CD4-positive, alpha-beta T cell (primary cell): ENCODE measurements at places on chromosomes 3 and 15.

DNA sequence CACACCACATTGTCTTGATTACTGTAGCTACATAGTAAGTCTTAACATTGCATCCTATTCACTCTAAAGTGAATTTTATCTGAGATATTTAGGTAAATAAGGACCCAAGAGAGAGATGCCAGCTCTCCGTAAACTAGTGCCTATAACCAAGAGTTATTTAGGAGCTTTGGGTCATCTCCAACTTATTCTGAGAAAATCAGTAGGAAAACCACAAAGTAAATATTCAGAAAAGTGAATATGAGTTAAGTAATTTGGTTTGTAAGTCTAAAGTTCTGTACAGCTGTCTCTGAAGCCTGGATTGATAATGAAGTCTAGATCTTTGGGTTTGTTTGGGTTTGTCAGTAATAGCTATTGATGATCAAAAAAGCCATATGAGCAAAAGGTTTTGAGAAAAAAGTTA lies 120.0 kb downstream of the FNDC3B start:
- no peak overlapping the region for H3K4me3 ChIP-seq
- H3K27me3 ChIP-seq = no peaks in the 10 kb centered on the region
- DNase-seq = no peak
- no peak overlapping the region for H3K27ac ChIP-seq
- H3K36me3 ChIP-seq = no peaks in the 10 kb centered on the region

- H3K4me1 ChIP-seq = no peaks in the 10 kb centered on the region
- H3K4me3 ChIP-seq = no peak overlapping the region
- no peak overlapping the region for H3K27ac ChIP-seq
- H3K27me3 ChIP-seq = no peaks in the 10 kb centered on the region
- DNase-seq = no peak
Observed at GRCh38 chr3:30141178-30141581, 465.2 kb upstream of the TGFBR2 start.

DNA sequence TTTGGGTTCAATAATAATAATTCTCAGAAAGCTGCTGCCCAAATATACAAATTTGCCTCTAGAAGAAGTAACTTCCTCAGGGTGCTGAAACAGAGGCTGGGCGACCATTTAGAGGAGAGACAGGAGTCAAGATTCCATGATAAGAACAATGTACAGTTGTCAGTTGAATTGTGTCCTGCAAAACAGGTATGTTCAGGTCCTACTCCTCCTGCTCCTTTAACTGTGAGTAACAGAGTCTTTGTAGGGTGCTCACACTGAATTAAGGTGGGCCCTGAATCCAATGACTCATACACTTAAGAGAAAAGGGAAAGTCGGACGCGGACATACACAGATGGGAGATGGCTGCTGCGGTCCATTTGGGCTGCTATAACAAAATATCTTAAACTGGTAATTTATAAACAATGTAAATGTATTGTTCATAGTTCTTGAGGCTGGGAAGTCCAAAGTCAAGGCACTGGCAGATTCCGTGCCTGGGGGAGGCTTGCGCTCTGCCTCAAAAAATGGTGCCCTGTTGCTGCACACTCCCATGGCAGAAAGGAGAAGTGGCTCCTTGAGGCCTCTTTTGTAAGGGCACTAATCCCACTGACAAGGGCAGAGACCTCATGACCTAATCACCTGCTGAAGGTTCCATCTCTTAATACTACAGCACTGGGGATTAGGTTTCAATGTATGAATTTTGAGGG lies 55.1 kb downstream of the MB21D2 start:
- no peak overlapping the region for H3K27ac ChIP-seq
- H3K4me1 ChIP-seq = no peaks in the 10 kb centered on the region
- H3K4me3 ChIP-seq = no peak overlapping the region
- no peaks in the 10 kb centered on the region for H3K36me3 ChIP-seq
- DNase-seq = no peak
- H3K27me3 ChIP-seq = no peaks in the 10 kb centered on the region

- no peaks in the 10 kb centered on the region for H3K4me1 ChIP-seq
- no peaks in the 10 kb centered on the region for H3K27me3 ChIP-seq
- no peak for DNase-seq
- H3K27ac ChIP-seq = no peak overlapping the region
Observed at GRCh38 chr3:22443571-22444233, 692.7 kb upstream of the ZNF385D start.

DNA sequence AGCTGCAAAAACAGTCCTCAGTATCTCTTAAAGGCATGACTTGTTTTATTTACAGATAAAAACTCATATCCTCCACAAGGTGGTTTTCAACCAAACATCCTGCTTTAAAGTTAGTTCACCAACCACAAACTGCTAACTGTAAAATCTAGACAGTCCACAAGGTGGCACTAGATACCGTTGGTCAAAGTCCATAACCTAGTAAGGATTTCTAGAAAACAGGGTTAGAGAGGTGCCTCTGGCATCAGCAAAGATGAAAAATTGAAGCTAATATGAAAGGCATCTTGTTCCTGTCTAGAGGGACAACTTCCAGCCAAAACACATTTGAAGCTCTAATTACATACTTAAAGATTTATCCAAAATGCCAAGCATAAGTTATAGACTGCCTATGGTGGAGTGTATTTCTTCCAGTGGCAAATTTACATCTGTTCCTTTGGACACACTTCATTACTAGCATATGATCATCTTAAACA lies 56.0 kb downstream of the ZMAT3 start:
- H3K4me3 ChIP-seq = no peak overlapping the region
- peaks cover 4% of the 10 kb centered on the region for H3K4me1 ChIP-seq
- DNase-seq = peak; percentile 58
- H3K36me3 ChIP-seq = no peaks in the 10 kb centered on the region

DNA sequence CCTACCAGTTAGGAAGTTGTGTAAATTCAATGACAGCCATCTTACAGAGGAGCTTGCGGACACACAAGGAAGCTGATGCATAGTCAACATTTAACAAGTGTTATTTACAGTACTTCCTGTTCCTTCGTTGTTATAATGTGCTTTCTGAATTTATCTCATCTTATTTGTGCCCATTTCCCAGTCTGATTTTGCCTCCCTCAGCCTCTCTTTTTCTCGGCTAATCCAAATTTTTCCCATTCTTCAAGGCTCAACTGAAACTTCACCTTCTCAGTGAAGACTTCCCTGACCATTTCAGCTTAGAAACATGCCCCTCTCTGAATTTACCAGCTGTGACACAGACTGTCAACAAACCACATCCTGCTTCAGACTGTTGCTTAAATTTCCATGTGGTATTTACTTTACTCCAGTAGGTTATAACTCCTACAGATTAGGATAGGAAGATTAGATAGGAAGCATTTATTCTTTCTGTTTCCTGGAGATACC lies 55.7 kb upstream of the CP start:
- no peak overlapping the region for H3K27ac ChIP-seq
- H3K4me1 ChIP-seq = no peaks in the 10 kb centered on the region
- DNase-seq = peak; percentile 76
- no peaks in the 10 kb centered on the region for H3K27me3 ChIP-seq

DNA sequence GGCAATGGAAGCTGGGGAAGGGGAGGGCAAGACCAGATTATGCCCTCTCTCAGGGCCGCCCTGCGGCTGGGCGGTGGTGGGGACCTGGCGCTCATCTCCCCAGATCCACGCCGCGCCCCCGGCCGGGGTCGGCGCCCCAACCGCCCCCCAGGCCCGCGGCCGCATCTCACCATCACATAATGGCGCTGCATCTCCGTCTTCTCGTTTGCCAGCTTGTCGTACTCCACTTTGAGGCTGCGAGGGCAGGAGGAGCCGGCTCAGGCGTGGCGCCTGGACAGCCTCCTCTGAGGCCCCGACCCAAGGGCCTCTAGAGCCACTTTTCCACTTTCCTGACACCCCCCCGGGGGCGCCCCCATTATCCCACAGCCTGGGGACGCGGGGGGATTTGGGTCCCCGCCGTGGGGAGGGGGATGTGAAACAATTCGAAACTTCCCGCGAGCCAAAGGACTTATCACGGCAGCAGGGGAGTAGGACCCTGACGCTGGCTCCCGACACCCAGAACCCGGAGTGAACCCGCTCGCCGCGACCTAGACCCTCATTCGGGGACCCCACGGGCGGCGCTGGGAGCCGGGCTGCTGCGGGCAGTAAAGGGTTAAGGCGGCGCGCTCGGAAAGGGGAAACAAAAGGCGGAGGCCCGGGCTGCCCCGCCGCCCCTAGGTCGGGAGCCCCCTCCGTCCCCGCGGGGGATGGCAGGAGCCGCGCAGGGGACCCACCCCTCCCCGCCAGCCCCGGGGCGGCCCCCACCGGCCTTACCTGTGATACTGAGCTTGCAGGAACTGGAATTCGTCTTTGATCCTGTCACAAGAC lies 2.1 kb downstream of the TLE3 start:
- peak; percentile 51 for DNase-seq
- peak overlapping the region; percentile 97 for H3K4me3 ChIP-seq
- H3K36me3 ChIP-seq = peaks cover 35% of the 10 kb centered on the region
- H3K27me3 ChIP-seq = no peaks in the 10 kb centered on the region

GRCh38 chr3:15367059-15367458 lies 34.7 kb upstream of the SH3BP5 start:
- H3K4me3 ChIP-seq = no peak overlapping the region
- H3K27me3 ChIP-seq = no peaks in the 10 kb centered on the region
- peaks cover 22% of the 10 kb centered on the region for H3K4me1 ChIP-seq
- H3K36me3 ChIP-seq = no peaks in the 10 kb centered on the region
- no peak for DNase-seq
- H3K27ac ChIP-seq = no peak overlapping the region

- no peaks in the 10 kb centered on the region for H3K36me3 ChIP-seq
- no peak overlapping the region for H3K27ac ChIP-seq
- DNase-seq = no peak
- H3K4me3 ChIP-seq = no peak overlapping the region
Observed at GRCh38 chr3:5055357-5056110, 66.6 kb upstream of the ARL8B start.

DNA sequence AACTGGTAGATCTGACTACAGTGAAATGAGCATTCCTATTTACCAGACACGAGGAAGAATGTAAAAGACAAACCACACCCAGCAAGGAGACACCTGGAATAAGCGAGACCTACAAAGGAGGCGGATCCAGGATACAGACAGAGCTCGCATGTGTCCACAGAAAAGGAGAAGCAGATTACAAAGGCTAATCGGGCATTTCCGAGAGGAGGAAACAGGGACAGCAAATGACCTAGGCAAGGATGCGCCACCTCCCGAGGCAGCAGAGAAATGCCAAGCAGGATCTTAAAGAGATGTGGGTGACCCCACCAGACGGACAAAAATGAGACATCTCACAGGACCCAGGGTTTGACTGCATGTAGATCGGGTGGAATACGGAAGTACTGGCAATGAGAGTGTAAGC lies 63.2 kb upstream of the IQSEC1 start:
- no peaks in the 10 kb centered on the region for H3K27me3 ChIP-seq
- no peaks in the 10 kb centered on the region for H3K4me1 ChIP-seq
- no peak for DNase-seq
- H3K27ac ChIP-seq = no peak overlapping the region
- H3K4me3 ChIP-seq = no peak overlapping the region
- H3K36me3 ChIP-seq = no peaks in the 10 kb centered on the region

GRCh38 chr15:81418891-81419290 lies 44.9 kb upstream of the TMC3 start:
- H3K4me3 ChIP-seq = no peak overlapping the region
- no peak for DNase-seq
- H3K4me1 ChIP-seq = peaks cover 8% of the 10 kb centered on the region
- H3K27ac ChIP-seq = no peak overlapping the region
- H3K36me3 ChIP-seq = no peaks in the 10 kb centered on the region

DNA sequence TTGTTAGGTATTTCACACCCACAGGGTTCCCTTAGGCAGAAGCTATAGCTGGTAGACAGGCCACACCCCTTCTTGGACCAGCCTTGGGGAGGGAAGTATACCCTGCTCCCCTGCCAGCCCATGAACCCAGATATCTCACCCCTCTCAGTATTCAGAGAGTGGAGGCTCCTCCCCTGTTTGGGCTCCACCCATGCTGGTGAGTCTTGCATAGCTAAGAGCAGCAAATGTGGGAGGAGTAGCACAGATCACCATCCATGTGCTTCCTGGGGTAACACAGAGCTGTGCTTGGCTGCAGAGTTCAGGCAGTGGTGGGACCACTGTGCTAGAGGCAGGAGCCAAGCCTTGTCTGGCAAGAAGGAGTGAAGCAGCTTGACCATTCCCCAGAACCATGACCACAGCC lies 427.2 kb downstream of the ZIC1 start:
- no peaks in the 10 kb centered on the region for H3K4me1 ChIP-seq
- no peaks in the 10 kb centered on the region for H3K36me3 ChIP-seq
- H3K27ac ChIP-seq = no peak overlapping the region
- H3K4me3 ChIP-seq = no peak overlapping the region

DNA sequence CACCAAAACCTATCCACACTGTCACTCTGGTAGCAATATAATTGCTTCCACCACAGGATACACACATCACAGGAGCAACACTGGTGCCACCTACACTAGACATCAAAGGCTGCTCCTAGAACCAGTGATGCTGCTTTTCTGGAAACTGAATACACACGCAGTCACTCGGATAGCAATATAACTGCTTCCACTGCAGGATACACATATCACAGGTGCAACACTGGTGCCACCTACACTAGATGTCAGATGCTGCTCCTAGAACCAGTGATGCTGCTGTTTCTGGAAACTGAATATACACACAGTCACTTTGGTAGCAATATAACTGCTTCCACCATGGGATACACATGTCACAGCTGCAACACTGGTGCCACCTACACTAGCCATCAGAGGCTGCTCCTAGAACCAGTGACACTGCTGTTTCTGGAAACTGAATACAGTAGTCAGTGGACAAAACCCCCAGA lies 6.9 kb upstream of the TNFSF10 start:
- H3K27me3 ChIP-seq = no peaks in the 10 kb centered on the region
- H3K27ac ChIP-seq = no peak overlapping the region
- DNase-seq = no peak

GRCh38 chr3:149234671-149235245 lies 13.1 kb upstream of the CP start:
- H3K27me3 ChIP-seq = no peaks in the 10 kb centered on the region
- no peak for DNase-seq
- no peak overlapping the region for H3K4me3 ChIP-seq

- no peaks in the 10 kb centered on the region for H3K36me3 ChIP-seq
- H3K4me1 ChIP-seq = no peaks in the 10 kb centered on the region
- no peaks in the 10 kb centered on the region for H3K27me3 ChIP-seq
- no peak for DNase-seq
Observed at GRCh38 chr3:56086355-56086754, 381.9 kb downstream of the ERC2 start.

GRCh38 chr3:128804811-128805155 lies 74.6 kb upstream of the ACAD9 start:
- H3K36me3 ChIP-seq = peaks cover 39% of the 10 kb centered on the region
- peak overlapping the region; percentile 87 for H3K27ac ChIP-seq
- H3K27me3 ChIP-seq = no peaks in the 10 kb centered on the region
- H3K4me3 ChIP-seq = peak overlapping the region; percentile 44

- peaks cover 16% of the 10 kb centered on the region for H3K4me1 ChIP-seq
- H3K36me3 ChIP-seq = no peaks in the 10 kb centered on the region
- no peak overlapping the region for H3K27ac ChIP-seq
- no peak overlapping the region for H3K4me3 ChIP-seq
- H3K27me3 ChIP-seq = no peaks in the 10 kb centered on the region
Observed at GRCh38 chr15:31278061-31278445, 48.6 kb upstream of the KLF13 start.

DNA sequence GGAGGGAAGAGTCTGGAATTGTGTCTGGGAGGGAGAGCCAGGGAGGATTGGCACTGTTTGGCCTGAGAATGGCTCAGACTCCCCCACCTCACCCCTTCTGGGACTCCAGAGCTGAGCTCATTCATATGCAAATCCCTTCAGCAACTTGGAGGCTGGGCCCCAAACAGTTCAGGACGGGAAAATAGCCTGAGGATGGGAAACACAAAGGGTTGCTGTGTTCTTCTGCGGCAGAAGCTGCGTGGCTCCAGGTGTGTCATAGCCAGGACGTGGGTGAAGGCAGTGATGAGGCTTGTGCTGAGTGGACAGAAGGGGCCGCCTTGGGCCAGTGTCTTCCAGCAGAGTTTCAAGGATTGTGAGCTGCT lies 16.6 kb downstream of the MASP1 start:
- no peaks in the 10 kb centered on the region for H3K36me3 ChIP-seq
- no peaks in the 10 kb centered on the region for H3K4me1 ChIP-seq
- no peak for DNase-seq
- no peaks in the 10 kb centered on the region for H3K27me3 ChIP-seq
